Central memory CD4-positive, alpha-beta T cell (primary cell): ENCODE measurements at places on chromosomes 5 and 9.

DNA sequence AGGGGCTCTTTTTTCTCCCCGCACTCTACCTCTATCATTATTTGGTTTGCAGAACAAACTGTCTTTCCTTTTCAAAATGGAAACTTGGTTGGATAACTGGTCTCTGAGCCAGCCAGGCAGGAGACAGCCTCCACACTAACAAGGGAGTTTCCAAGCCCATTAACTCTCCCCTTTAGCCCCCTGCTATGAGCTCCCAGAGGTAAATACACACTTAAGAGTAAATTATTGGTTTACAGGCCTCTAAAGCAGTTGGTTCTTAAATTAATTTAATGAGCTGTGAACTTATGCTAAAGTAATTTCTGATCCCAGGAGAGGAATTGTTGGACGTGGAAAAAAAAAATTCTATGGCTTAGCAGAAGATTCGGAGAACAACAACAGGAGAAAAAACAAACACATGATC is 30.3 kb downstream of the EPB41L4A start:
- no peak for DNase-seq

- DNase-seq: no peak
Measured at GRCh38 chr9:7443541-7443940, 356.0 kb downstream of the DMAC1 start.

DNA sequence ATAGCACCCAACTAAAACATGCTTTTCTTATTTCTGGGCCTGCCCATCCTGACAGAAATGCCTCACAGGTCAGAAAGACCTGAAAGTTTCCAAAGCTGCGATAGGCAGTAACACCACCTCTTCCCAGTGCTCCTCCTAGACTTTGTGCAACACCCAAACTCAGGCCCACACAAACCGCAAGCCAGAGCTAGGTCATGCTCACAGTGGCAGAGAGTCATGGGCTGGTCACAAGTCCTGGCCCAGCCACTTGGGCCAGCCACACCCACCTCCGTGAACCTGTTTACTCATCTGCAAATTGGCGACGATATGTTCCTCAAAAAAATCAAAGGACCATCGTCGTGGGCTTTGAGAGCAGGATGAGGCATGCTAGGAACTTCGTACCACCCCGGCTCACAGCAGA is 44.0 kb upstream of the SLC25A51 start:
- DNase-seq: no peak

DNA sequence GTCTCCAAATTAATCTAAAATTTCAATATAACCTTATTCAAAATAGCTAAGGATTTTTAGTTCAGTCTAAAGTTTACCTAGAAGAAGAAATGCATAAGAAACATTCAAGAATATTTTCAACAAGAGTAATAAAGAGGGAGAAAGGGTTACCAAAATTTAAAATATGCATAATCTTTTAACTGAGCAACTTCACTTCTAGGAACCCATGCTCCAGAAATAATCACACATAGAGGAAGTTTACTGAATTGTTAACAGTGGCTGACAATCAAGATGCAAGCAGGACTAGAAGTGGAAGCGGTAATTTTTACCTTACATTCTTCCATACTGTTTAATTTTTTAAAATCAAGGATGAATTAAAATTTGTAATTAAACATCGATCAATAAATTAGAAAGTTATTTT is 1.9 kb downstream of the PJA2 start:
- DNase-seq: no peak

DNA sequence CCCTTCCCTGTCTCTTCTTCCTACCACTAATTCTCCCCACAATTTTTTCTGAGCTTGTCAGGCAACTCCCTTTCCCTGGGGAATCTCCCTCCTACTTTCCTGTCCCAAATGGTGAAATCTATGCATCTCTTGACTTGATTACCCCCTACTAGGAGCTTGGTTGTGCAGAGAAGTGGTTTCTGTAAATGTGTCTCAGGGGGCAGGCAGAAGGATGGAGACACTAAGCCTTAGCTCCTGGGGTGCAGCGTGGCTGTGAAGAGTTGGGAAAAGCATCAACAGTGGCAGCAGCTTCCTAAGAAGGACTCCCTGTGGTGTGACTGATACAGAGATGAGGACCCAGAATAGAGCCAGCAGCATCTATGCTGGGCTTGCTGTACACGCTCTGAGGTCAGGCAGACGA is 62.3 kb downstream of the NRG2 start:
- DNase-seq: no peak

GRCh38 chr5:155250596-155250995 is 237.0 kb downstream of the KIF4B start:
- DNase-seq: no peak

GRCh38 chr5:35038891-35039290 is 8.9 kb downstream of the AGXT2 start:
- DNase-seq: no peak

DNA sequence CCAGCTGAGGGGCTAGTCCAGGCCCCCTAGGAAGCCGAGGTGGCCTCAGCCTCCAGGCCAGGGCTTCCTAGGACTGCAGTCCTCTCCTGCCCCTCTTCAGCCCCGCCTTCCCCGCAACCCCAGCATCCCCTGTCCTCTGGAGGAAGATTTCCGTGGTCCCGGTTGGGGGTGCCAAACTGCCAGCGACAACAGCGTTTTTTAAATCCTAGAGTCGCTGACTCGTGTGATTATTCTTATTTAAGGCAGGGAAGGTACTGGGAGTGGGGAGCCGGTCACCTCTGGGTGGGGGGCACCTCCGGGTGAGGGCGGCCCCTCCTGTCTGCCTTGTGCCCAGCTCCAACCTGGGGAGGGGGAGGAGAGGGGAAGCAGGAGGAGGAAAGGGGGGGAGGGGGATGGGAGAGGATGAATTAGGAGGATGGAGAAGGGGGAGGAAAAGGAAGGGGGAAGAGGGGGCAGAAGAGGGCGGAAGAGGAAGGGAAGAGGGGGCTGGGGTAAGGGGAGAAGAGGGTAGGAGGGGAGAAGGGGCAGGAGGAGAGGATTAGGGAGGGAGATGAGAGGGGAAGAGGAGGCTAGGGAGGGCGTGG is 173.1 kb upstream of the IER5L start:
- no peak for DNase-seq

DNA sequence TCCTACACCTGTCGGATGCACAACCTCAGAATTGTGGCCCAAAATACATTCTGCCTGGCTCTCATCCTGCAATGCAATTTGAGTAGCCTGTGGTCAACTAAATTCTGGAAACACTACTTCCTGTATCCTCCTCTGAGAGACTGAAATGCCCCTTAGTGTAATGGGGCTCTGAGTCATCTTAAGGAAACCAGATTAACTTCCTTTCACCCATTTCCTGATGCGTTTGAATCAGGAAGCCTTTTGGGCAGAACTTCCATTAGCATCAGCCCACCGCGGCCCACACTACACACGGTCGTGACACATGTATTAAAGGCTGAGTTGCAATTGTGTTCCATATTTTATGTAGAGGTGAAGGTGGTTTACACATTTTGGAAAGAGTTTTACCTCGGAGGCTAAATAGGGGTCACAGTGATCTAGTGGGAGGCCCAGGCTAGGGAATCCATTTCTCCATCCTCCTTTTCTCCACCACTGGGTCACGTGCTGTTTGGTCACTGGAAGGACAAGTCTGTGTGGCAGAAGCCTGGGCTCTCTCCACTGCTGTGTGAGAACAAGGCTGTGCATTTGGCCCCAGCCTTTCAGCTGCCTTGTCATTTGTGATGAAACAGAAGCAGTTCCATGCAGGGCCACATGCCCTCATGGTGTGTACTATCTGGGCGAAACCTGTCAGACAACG is 55.9 kb downstream of the DAP start:
- no peak for DNase-seq

DNA sequence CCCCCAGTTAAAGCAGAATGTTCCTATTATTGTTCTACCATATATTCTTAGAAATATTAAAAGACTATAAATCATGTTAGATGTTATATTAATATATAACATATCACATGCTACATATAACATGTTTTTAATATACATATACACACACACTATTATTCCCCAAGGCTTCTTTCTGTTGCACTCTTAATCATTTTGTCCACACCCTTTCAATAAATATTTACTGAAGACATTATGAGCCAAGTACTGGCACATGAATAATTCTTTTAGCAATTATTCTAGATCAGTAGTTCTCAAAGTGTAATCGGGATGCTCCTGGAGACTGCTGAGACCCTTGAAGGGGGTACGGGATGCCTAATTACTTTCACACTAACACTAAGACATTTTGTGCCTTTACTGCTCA is 143.9 kb downstream of the GNAQ start:
- DNase-seq: no peak

- DNase-seq: no peak
Measured at GRCh38 chr5:76679231-76679630, 36.7 kb upstream of the F2R start.

- no peak for DNase-seq
Measured at GRCh38 chr9:3949744-3950143, 350.1 kb downstream of the GLIS3 start.

DNA sequence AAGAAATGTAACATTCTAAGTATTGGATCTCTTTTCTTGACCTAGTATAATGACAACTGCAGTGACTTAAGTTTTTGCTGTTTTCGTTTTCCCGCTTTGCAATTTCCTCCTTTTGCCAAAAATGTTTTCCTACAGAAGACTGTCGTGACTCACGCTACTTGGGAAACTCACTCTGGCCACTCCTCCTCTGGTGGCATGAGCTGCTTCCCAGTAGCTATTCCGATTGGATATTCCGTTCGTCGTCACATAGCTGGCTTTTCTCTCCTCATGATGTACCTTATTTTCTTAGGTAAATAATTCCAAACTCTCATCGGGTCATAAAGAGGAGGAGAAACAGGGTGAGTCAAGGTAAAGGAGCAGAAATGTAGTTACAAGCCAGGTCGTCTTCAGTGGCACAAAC is 64.9 kb downstream of the GOLPH3 start:
- DNase-seq: no peak

DNA sequence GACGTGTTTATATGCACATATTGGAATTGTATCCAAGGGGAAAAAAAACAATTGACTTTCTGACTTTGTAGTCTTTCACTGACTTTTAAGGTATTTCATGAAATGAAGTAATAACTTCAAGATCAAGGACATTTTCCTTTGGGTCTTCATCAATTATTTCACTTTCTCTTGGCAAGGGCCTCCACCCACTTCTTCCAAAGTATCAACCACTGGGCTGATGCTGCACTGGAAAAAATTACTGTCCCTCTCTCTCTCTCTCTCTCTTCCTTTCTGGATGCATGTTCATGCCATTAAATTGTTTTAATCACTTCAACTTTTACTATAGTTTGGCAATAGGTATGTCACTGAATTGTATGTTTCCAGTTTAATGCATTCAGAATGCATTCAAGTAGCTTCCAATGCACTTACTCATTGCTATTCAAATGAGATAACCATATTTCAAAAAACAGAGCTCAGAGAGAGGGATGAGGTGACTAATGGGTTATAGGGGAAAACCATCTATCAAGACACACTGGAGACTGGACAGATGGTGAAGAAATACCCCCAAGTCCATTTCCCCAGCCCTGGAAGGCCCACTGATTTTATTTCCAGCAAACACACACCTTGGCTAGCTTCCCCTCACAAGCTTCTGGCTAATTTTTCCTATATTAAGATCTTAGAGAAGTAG is 585.3 kb downstream of the EBF1 start:
- no peak for DNase-seq

DNA sequence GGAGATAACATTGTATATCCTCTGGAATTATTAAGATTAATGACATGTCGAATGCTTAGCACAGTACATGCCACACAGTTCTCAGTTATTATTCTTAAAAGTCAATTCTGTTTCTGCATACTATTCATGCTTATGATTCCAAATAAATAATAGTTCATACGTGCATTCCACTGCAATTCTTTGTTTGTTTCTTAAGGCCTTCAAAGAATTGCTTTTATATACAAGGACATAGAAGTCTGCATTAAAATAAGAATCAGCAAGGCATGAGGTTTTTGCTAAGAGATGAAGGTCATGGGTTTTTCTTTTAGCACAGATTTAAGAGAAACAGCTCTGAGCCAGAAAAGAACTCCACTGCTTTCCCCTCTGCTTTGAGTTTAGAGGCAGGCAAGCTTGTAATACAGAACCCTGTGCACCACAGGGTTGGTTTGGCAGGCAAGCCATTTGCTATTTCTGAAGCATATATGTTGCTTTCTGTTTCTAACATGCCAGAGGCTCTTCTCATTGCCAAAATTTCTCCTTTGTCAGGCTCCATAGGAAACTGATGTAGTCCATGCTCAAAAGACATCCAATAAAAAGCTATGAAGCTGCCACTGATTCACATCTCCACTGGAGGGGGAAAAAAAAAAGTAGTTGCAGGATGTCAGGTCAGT is 420.6 kb upstream of the TYRP1 start:
- DNase-seq: no peak

DNA sequence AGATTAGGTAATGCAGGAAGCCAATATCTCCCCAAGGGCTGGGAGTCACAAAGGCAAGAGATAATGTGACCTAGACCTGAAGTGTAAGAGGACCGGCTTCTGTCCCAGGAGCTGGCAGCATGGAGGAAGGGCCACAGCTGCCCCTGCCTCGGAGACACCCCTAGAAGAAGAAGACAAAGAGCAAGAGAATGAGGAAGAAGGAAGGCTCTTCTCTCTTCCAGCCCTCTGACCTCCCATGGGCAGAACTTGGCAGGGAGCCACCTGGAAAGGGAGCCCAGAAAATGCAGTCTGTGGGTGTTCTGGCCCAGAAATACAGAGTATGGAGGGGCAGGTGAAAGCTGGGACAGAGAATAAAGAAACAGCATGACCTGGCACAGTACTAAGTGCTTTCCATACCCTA is 151.0 kb downstream of the C5orf15 start:
- no peak for DNase-seq

DNA sequence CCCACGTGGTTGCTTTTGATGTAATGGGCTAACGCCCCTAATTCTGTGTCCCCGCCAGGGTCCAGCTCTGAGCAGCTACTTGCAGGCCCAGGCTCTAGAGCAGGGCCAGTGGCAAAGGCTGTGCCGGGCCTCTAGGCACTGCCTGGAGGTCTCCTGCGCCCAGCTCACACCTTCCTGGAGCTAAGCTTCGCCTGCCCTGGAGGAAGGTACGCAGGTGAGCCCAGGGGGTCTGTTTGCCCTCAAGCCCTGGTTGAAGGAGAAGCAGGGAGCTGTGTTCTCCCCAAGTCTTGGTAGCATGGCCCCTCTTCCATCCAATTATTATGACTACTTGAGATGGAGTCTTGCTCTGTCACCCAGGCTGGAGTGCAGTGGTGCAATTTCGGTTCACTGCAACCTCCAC is 5.2 kb upstream of the LMX1B start:
- DNase-seq: no peak
